ENCODE measurements at places on chromosomes 13 and 19. TPM values are rescaled to one million over a fixed set of nuclear protein-coding genes. Genes with fewer than 3 reads are reported as not detected.

DNA sequence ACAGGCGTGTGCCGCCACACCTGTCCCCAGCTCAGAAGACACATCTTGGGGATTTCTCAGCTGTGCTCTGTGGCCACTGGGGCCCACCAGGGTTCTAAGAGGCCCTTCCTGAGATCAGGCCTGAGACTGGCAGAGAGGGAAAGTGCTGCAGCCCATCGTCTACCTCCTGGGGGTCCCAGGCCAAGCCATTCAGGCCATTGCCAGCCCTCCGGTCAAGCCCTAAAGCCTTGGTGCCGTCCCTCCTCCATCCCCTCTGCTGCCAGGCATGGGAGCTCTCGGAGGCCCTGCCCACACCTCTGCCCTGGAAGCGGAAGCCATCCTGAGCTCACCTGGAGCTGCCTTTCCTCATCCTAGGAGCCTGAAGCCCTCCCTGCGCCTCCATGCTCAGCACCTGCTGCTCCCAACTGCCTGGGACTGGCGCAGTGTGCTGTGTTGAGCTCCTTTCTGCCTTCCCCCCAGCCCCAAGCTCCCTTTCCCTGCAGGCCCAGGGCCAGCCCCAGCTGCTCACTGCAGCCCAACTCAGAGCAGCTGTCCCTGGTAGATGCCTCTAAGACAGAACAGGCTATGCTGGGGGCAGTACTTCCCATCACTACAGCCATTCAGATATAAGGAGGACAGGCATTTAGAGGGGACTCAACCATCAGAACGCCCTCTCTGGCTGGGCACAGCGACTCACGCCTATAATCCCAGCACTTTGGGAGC lies 2.9 kb downstream of the SLC7A9 start:
- DNase-seq: no peak

DNA sequence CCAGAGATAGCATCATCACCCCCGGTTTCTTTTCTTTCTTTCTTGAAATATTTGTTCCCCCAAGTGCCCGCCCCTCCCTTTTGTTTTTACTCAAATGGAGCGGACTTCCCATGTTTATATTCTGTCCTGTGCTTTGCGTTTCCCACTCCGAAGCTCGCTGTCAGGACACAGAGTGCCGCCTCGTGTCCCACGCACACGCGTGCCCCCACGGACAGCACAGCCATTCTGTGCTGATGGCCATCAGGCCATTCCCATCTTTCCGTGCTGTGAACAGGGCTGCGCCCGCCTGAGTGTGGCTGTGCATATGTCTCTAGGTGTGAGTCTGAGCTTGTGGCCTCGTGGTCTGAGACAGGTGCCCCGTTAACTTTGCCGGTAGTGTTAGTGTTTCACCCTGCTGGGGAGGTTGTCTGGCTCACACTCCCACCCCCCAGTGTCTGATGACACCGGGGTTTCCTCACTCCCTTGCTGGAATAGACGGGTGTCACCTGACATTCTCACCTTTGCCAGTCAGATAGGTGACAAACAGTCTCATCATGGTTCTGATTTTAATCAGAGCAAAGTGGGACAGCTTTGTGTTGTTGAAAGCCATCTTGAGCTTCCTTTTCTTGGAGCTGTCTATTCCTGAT lies 6.9 kb downstream of the PAK4 start:
- no peak for DNase-seq

DNA sequence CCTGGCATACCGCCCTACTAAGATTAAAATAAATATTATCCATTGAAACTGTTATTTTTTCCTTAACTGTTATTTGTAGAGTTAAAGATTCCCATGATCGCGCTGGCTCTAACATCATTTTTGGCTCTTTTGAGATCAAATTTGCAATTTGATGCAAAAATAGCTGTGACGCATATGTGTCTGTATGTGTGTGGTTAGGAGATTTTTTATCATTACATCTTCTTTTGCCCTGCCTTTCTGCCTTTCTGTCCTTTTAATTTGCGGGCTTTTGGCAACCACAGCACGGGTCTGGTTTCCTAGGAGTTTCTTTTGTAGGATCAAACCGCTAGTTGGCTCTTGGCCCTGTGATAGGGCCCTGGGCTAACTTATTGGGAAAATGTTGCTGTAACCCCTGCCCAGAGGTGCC lies 37.3 kb upstream of the ALOX5AP start:
- no peak for DNase-seq

GRCh38 chr13:108428691-108429090 lies 159.2 kb downstream of the TNFSF13B start:
- DNase-seq: no peak

GRCh38 chr13:96744367-96745331 lies 249.6 kb downstream of the OXGR1 start:
- no peak for DNase-seq

DNA sequence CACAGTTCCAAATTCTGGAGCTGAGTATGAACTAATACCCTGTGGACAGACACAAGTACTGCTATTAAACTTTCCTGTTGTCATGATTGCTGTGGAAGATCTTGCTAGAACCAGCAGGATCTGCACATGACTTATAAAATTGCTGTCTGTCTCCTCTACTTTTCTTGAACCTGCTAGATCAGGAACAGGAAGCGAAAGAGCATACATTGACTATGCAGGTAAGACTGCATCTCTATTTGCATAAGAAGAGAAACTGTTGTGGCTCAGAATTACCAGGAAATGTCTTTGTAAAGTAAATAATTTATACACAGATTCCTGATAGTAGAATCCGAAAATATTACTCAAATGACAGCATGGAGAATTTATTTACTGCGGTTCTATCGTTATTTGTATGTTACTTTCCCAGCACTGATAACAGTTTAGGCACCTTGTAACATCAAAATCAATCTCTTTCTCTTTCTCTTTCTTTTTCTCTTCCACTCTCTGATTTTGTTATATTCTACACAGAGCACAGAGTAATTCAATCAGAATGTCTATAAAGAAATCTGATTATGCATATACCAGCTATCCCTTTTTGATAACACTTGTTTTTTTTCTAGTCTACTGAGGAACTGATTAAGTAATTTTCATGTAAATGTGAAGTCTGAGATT lies 226.5 kb downstream of the MYO16 start:
- no peak for DNase-seq

The PSG5 gene
- total RNA-seq: not detected

The ODAD3 gene
- 0.28 TPM for total RNA-seq

DNA sequence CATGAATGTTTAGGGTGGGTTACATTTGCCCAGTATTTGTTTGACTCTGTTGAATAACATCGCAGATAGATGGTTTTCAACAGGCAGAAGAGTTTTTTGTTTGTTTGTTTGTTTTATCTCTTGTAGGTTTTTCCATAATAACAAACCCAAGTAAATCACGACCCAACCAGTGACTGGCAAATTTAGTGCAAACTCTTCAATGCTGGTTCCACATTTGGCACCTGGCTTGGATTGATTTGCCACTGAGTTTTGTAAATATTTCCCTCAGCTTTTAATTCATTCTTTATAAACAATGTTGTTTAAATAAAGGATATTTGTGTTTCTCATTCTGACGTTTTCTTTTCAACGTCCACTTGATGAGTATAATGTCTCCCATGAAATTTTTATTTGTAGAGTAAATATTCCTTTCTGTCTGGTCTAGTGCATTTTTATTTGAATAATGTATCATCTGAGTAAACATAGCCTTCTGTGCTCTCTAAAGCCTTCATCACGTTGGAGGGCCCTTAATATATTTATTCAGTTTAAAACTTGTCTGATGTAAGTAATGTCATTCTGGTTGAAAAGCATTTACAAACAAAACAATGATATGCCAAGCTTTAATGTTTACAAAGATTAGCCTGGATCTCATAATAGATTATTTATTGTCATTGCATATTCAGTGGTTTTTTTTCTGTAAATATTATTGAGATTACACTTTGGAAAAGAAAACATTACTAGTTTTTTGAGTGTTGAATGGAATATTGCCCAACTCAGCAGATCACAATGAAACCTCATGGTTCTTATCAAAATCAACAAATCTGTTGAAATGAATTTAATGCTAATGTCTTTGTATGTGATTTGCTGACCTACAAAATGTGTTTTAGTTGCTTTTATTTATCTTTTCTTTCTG lies 90.4 kb upstream of the PEG3 start:
- DNase-seq: no peak

DNA sequence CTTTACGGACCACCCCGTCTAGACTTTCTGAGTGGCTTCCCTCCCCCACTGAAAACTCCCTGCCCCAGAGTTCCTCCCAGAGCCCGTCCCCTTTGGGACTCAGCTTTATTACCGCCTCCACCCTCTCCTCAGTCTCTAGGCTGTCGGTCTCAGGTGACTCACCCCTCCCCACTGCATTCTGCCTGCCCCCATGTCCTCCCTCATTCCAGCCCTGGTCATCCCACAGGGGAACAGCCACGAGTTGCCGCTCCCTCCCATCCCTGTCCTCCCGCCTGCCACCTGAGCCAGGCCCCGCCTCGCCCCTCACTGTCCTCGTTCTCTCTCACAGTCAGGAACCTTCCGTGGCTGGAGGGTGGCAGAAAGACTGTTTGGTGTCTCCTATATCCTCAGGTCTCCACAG lies 57.3 kb downstream of the SMARCA4 start:
- peak; percentile 56 for DNase-seq

DNA sequence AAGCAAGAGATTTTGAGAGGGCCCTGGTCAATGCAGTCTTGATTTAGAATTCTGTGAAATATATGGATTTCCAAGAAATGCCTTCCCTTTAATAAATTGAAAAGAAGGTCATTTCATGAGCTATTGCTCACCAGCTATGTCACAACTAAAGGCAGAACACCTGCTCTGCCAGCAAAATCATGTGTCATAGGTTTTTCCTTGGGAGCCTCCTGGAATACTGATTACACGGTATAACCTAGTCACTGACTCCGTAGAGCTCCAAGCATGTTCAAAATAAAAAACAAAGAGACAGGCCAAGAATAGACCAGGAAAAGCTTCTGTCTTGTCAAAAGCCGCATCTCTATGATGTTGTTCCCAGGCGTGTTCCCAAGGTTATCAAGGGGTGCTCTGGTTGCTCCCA lies 45.5 kb downstream of the HSPH1 start:
- DNase-seq: no peak

The DCLK1 gene
- total RNA-seq: 17.9 TPM

The PRODH2 gene
- not detected for total RNA-seq

- DNase-seq: no peak
These were observed 159.3 kb downstream of the ITGBL1 start for GRCh38 chr13:101611491-101612475.

The ZNF529 gene
- total RNA-seq: 9.4 TPM

The ZNF66 gene
- total RNA-seq: 5.7 TPM

The AP2A1 gene
- total RNA-seq: 73.6 TPM

Measured in mucosa of descending colon (tissue), 3 donors.